ENCODE measurements at places on chromosomes 12 and 14.

GRCh38 chr14:103232031-103232808, 101.8 kb upstream of the EIF5 start:
- no peak for DNase-seq

DNA sequence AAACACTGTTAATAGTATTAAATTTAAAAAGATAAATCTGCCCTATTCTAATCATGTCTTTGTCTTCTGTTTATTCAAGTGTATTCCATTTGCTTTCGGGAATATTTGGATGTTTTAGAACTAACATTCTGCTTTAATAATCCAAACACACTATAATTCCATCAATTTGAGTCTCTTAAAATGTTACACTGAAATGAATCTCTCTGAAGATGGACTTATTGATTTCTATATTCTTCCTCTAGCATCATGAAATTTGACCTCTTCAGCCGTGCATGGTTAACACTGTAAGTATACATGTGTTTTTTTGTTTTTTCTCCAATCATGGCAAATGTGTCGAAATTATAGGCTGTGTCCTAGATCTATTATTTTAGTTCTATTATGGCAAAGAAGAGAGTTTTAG, 339.2 kb downstream of the ACSS3 start:
- DNase-seq = no peak

DNA sequence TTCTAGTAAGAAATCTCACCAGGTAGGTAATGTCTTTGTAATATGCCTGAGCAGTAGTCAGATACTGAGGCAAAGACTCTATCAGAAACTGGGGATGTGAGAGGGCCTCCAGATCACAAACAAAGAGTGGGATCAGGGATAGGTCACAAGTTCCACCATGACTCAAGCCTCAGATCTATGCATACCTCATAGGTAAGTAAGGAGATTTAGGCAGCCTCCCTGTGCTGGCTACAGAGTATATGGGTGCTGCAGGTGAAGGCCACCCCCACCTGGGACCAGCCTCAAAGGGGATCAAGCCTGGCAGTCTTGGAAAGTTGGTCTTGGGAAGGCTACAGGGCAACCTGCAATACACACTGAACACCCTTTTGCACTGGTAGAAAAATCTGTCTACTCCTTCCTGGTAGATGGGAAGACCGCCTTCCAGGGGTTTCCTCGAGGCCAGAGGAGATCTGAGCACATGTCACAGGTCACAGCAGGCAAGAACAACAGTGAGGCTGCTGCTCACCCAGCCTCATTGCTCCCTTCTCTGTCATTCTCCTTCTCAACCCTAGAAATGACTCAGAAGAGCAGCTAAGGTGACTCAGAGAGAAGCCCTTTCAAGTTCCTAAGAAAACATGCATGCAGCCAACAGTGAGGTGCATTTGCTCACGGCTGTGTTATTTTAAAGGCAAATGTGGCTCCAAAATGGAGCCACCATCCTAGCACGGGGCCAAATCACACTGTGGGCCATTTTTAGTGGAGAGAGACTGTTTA, 143.4 kb upstream of the CDKN3 start:
- DNase-seq = peak; percentile 31

GRCh38 chr12:46948936-46949545, 123.2 kb upstream of the SLC38A4 start:
- DNase-seq = no peak

DNA sequence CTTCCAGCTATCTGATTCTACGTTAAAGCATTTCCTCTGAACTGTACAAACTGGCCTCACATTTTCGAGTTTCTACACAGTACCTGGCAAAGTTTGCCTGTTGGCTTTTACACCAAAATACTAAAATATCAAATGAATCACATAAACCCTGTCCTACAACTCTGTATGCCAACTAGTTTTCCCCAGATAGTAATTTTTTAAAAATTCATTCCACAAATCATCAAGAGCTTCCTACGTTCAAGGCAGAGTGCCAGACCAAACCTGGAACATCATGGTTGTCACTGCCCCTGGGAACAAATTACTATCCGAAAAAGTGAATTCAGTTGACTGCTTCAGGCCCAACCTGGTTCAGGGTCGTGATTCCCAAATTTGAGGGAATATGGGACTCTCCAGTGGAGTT, 2.1 kb downstream of the TMEM30B start:
- no peak for DNase-seq

DNA sequence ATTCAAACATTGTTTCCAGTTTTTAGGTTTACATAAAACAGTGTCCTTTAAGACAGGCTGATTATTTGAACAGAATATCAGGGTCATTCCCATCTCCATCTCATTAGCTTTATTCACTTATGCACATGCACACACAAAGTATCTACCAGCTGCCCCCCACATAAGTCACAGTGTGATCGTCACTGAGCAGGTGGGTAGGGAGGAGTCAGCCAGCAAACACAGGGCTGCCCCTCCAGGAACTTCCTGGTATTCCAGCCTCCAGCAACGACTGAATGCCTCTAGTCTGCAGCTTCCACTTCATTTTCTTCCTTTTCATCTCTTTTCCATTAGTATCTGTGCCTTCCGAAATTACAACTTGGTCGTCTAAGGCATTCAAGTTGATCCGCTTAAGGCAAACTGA, 48.8 kb upstream of the FOXN3 start:
- no peak for DNase-seq

GRCh38 chr12:31589598-31589903, 1.4 kb downstream of the DENND5B start:
- DNase-seq = peak; percentile 22

- DNase-seq = no peak
These were observed 96.1 kb downstream of the ANO6 start for GRCh38 chr12:45312012-45312411.

DNA sequence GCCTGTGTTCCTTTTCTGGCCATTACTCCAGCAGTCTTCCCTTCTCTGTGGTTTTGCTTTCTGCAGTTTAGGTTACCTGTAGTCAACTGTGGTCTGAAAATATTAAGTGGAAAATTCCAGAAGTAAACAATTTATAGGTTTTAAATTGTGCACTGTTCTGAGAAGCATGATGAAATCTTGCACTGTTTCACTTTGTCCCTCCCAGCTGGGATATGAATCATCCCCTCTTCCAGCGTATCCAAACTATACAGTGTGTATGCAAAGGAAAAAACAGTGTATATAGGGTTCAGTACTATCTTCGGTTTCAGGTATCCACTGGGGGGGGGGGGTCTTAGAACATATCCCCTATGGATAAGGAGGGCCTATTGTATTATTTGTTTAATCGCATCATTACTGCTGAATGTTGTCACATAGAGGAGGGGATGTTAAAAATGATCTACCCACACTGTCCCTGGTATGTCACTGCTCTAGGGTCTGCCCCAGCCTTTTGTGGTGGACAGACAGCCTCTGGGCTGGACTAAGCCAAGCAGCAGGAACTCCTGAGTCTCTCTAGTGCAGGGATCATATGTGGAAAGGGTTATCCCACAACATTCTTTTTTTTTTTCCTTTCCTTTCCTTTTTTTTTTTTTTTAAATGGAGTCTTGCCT, 109.1 kb upstream of the MAX start:
- DNase-seq = no peak

- DNase-seq = no peak
These were observed 134.4 kb upstream of the CCND2 start for GRCh38 chr12:4139191-4139590.

GRCh38 chr12:104143002-104143401, 5.0 kb upstream of the NFYB start:
- DNase-seq = no peak

DNA sequence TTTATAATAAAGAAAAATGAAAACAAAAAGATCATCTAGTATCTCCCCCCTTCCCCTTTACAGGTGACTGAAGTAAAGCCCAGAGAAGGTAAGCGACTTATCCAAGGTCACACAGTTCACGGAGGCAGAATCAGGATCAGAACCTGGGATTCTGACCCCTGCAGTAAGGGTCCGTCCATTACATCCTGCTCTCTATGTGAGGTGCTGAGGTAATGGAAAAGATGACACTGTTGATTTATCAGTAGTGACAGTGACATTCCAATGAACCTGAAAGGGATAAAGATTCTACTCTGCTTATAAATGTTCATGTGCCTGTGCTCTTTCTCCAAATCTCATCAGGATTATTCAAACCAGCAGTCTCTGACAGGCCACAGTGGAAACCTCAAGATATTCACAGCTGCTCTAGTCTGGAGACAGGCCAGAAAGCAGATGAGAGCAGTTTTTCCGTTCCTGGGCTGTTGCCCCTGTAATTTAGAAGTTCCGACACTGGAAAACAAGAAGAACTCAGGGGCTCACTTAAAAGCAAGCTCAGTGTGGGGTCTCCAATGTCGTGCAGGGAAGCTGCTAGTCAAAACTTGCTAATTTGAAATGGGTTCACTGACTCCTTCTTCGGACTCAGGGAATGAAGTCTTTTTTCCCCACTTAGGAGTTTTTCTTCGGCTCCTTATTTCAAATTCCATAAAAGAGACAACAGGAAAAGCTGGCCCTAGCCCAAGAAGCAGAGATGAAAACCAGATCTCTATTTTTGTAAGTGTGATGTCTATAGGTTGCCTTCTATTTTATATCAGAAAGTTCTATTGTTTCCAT, 131.8 kb upstream of the EEA1 start:
- no peak for DNase-seq

- no peak for DNase-seq
These were observed 16.4 kb upstream of the SAMD4A start for GRCh38 chr14:54550514-54550913.

GRCh38 chr12:2243275-2243674, 190.5 kb downstream of the CACNA1C start:
- peak; percentile 4 for DNase-seq

GRCh38 chr14:73976125-73976524, 26.0 kb downstream of the COQ6 start:
- DNase-seq = no peak

DNA sequence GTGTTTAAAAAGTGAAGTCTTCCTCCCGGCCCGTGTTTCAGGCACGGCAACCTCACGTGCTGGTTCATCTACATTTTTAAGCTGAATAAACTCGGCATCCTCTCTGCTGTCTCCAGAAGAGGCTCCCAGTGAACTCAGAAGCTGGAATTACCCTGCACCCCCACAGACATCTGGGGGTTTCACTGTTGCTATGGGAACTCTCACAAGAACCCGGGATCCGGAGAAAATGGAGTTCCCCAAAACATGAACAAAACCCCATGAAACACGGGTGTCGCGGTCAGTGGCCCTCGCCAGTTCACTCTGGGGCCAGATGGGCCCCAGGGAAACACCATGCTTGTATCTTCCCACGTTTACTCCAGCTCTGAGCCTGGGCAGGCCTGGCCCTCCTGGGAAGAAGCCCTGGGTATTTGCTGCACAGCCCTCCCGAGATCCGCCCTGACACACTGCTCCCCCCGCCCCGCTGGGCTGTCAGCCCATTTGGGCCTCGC, 143.7 kb downstream of the PIWIL1 start:
- no peak for DNase-seq

GRCh38 chr12:13079440-13079906, 24.0 kb downstream of the GSG1 start:
- no peak for DNase-seq

GRCh38 chr14:98752660-98753059, 519.3 kb downstream of the BCL11B start:
- DNase-seq = no peak

DNA sequence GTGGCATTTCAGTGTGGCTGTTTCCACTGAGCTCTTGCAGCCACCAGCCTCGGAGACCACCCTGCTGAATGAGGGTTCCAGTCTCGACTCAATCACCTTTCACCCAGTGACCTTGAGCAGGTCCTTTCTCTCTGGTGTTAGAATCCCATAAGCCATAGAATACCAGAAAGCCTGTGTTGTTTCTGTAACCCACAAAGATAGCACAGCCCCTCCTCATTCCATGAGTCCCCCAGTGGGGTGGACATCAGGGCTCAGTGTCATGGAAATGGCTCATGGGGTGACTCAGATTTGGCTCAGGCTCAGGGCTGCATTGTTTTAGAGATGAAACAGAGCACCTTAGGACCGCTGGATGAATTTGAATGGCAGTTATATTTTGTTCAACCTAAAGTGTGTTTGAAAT, 171.5 kb downstream of the PTPN11 start:
- DNase-seq = no peak

DNA sequence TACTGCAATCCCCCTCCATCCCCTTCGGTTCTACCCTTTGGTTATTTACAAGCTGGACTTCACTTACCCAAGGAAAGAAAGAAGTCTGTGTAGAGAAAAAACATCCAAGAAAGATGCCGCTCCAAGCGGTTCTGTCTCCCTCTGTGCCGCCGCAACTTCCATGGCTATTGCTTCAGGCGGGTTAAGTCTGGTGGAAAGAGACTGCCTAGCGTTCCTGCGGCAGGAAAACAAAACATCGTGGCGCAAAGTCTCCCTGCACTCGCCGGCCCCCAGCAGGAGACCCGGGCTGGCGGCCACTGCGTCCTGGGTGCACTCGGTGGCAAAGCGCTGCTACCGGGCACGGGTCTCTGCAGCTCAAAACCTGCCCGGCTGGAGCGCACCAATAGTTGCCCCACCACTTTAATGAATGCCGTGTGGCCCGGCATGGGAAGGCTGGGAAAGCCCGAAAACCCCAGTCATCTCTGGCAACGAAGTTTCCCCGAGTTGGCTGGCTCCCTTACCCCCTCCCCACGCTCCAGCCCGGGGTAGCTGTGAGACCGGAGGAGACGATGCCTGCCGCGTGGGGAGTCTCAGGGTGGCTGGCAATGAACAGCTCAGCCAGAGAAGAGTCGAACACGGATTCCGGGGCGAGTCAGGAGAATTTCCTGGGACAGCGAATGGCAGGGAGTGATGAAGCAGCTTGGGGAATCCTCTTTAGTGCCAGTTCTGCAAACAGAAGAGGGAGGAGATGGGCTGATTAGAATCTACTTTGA, 3.5 kb upstream of the KCNK10 start:
- no peak for DNase-seq

- no peak for DNase-seq
These were observed 858 bp upstream of the ANKRD13A start for GRCh38 chr12:109998241-109998903.

GRCh38 chr12:12693111-12693671, 2.8 kb downstream of the GPR19 start:
- DNase-seq = no peak

- DNase-seq = no peak
These were observed 1.6 kb downstream of the PAPLN start for GRCh38 chr14:73238941-73239340.

- DNase-seq = no peak
These were observed 152.0 kb upstream of the AEBP2 start for GRCh38 chr12:19287302-19287701.

- no peak for DNase-seq
These were observed 104.0 kb upstream of the BCAT1 start for GRCh38 chr12:25052914-25053211.

GRCh38 chr14:78566026-78566858, 396.1 kb downstream of the NRXN3 start:
- DNase-seq = peak; percentile 65

GRCh38 chr12:1186298-1186697, 195.3 kb downstream of the ERC1 start:
- no peak for DNase-seq

- DNase-seq = no peak
These were observed 331.2 kb downstream of the SLC16A7 start for GRCh38 chr12:59927032-59927431.

GRCh38 chr12:68119724-68120211, 39.8 kb downstream of the IFNG start:
- DNase-seq = peak; percentile 80

- no peak for DNase-seq
These were observed 305.3 kb upstream of the OR4E1 start for GRCh38 chr14:21978999-21979314.

Measured in stimulated activated CD4-positive, alpha-beta T cell treated with anti-CD3 and anti-CD28 coated beads, Interleukin-1b, Interleukin-23, amount 100 ng/mL, for 48 hours (primary cell).